Stimulated activated CD8-positive, alpha-beta memory T cell treated with anti-CD3 and anti-CD28 coated beads, Interleukin-7, amount 100 ng/mL, for 1 hour (primary cell): ENCODE measurements at places on chromosomes 3 and 15.
A peak's percentile ranks its signal among the peaks of the same experiment; 100 is the strongest.

GRCh38 chr3:196966526-196967401, 1.9 kb downstream of the PIGZ start:
- DNase-seq = no peak

GRCh38 chr15:99509686-99510461, 55.9 kb upstream of the MEF2A start:
- DNase-seq = no peak

GRCh38 chr3:110494728-110495127, 576.9 kb upstream of the NECTIN3 start:
- no peak for DNase-seq

- DNase-seq = peak; percentile 49
These were observed at the start of gene SLCO3A1 for GRCh38 chr15:91853511-91853947. SLCO3A1 (plus strand) TSS chr15:91853708.

DNA sequence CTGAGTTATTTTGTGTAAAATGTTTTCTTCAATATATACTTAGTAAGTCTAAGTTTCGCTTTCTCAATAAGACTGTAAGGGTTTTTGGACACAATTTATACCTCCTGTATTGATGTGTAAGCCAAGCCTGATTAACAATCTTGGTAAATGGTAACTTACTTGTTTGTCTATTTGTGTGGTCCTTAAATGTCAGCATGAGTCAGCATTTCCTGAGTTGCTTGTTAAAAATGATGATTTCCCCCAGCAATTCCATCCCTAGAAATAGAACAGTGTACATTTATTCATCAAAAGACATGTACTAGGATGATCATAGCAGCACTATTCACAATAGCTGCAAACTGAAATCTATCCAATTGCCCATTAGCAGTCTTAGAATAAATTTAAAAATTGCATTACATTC, 53.4 kb upstream of the LRIG1 start:
- no peak for DNase-seq

DNA sequence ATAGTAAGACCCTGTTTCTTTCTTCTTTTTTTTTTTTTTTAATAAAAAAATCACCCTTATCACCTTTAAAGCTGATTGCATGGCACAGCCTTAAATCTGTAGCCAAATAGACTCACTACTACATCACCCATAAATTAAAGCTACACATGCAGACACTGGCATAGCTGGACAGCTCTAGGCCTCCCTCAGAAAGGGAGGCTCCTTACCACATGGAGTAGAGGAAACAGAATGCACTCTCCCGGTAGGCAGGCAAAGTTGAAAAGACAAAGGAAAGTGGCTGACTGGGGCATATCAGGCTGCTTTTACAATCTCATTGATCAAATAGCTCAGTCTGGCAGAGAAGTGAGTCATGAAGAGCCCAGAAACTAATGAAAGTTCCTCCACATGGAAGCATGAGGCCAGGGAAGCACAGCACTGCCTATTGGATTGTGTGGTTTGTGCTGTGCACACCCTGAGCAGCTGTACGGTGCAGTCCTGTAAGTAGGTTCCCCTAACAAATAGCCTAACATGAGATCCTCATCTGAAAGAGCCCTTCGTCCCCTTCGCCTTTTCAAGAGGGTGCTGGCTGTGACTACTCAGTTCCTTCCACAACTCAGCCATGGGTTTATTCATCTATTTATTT, 32.7 kb upstream of the FAM98B start:
- DNase-seq = no peak

GRCh38 chr3:40615110-40615915, 90.6 kb downstream of the ZNF621 start:
- no peak for DNase-seq

GRCh38 chr3:13415997-13416793, 3.9 kb downstream of the NUP210 start:
- no peak for DNase-seq

DNA sequence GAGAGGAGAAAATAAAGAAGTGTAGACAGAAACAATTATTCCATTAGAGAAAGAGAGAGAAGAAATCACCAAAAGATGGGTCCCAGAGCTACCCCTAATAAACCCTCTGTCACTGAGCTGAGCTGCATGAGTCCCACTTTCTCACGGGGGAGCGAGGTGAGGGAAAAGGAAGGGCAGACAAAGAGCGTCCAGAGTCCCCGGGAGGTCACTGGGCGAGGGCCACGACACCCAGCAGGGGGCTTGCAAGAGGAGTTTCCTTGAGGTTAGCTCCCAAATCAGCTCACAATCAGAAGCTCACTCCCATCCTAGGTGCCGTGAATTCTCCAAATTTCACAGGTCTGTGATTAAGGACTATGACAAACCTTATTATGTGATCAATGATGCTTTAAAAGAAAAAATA, 62.3 kb downstream of the XXYLT1 start:
- DNase-seq = no peak

GRCh38 chr15:90987561-90988141, 6.7 kb downstream of the PRC1 start:
- no peak for DNase-seq

GRCh38 chr3:100042166-100042981, 71.9 kb downstream of the FILIP1L start:
- no peak for DNase-seq

- DNase-seq = no peak
These were observed 110.5 kb downstream of the RAB11A start for GRCh38 chr15:65979837-65980236.

DNA sequence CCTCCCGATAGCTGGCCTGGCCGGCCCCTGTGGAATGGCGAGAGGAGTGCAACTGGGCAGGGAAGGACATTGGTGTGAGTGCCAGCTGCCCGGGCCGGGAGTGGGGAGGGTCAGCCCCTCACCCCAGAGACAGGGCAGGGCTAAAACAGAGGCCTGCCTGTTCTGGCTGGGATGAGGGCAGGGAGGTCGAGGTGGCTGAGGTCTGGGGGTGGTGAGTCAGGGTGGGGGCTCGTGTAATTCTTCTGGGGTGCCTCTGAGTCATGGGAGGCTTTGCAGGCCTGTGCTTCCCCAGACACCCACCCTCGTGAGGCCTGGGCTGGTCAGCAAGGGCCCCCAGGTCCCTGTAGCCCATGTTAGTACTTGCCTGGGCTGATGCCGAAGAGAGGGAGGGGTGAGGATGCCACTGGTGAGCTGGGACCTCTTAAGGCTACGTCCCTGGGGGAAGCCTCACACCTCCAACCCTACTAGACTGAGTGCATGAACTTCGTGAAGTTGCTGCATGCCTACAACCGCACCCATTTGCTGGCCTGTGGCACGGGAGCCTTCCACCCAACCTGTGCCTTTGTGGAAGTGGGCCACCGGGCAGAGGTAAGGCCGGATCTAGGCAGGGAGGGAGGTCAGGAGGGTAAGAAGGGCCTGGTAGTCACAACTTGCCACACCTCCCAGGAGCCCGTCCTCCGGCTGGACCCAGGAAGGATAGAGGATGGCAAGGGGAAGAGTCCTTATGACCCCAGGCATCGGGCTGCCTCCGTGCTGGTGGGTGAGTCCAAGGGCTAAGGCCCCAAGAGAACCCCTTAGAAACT, 1.7 kb downstream of the SEMA3B start:
- DNase-seq = no peak
